ENCODE measurements at places on chromosomes 13 and 19. TPM values are rescaled to one million over a fixed set of nuclear protein-coding genes. Genes with fewer than 3 reads are reported as not detected.

DNA sequence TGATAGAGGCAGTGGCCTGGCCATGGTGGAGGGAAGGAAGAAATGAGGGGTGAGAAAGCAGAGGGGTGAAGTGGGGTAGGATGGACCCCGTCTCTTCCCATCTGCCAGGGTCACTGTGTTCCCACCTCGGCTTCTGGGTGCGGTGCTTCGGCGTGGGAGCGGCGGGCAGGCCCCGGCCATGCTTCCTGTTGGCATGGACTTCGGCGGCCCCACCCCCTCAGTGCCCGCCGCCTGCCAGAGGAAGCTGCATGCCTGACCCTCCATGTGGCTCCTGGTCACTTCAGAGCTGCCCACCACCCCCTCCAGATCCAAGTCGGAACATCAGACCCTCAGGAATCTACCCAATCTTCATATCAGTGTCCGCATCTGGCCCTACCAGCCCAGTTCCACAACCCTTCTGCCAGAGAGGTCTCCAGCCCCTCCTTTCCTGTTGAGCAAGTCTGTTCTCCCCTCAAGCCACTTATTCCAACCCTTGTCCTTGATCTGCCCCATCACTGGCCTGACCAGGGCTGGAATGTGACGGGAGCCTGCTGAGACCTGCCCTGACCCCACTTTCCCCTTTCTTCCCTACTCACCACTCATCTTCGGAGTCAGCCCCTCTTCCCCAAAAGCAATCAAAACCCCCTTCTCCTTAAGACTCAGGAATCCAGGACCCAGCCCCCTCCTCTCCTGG lies 1.5 kb downstream of the KCNN4 start:
- no peak for DNase-seq

DNA sequence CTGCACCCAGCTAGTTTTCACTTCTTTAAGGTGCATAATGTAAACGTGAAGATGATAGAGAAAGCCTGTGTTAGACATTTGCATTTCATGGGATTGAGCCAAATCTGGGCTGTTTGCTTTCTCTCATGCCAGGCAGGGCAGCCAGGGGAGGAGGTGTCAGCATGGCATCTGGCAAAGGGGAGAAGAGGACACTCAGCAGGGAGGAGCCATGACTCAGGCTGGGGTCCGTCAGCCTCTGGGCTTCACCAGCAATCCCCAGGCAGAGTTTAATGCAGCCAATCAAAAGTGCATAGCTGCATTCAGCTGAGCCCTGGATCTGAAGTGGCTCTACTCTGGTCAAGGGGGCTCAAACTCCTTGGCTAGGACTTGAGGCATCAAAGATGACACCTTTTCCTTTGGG lies 23.5 kb downstream of the EBPL start:
- DNase-seq: no peak

Gene CYSLTR2
- polyA plus RNA-seq: 1.8 TPM

DNA sequence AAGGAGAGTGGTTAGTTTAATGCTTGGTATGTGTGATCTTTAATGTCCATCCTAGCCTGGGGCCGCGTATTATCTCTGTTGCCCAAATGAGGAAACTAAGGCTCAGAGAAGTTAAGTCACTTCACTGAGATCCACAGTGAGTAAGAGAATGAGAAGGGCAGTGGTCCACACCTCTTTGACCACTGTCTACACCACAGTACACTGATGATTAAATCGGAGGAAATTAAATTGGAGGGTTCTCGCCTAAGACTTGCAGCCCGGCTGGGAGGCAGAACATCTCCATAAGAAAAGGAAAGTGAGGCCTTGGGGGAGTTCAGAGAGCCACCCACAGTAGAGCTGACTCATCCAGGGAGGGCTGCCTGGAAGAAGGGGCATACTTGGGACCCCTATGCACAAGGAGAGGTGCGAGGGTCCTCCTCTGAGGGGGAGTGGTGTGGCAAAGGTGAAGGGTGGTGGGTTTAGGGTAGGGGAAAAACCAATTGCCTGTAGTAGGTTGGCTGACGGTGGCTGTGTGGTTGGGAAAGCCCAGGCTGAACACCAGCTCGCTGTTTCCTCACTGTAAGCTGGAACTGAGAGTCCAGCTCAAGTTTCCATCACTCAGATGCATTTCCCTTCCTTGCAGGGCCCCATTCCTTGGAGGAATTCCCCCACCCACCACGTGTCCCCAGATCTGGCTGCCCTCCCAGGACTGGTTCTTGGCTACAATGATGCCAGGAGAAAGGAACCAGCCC lies 15.0 kb upstream of the DHRS12 start:
- no peak for DNase-seq

DNA sequence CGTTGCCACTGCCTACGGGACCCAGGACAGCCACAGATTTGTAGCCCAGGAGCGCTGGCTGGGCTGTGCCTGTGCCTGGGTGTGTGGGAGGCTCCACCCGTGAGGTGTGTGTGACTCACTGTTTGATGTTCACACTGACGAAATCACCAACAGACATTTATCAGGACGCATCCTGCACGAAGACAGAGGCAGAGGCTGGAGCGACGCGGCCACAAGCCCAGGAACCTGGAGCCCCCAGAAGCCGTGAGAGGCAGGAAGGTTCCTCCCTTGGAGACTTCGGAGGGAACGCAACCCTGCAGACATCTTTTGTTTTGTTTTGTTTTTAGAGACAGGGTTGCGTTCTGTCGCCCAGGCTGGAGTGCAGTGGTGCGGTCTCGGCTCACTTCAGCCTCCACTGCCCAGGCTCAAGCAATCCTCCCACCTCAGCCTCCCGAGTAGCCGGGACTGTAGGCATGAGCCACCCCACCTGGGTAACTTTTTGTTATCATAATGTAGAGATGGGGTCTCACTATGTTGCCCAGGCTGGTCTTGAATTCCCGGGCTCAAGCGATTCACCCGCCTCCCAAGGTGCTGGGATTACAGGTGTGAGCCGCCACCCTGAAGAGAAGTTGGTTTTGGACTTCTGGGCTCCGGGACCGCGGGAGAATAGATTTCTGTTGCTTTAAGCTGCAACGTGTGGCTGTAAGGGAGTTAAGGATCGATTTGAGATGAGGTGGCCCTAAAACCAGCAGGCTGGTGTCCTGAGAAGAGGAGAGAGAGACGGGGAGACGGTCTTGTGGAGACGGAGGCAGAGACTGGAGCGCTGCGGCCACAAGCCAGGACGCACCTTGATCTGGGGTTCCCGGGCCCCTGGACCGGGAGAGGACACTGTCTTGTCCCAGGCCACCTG lies 24.9 kb upstream of the WDR18 start:
- DNase-seq: no peak

GRCh38 chr19:43534816-43535761 lies 2.1 kb downstream of the ZNF575 start:
- DNase-seq: peak; percentile 60

Gene ZNF429
- 4.5 TPM for polyA plus RNA-seq

DNA sequence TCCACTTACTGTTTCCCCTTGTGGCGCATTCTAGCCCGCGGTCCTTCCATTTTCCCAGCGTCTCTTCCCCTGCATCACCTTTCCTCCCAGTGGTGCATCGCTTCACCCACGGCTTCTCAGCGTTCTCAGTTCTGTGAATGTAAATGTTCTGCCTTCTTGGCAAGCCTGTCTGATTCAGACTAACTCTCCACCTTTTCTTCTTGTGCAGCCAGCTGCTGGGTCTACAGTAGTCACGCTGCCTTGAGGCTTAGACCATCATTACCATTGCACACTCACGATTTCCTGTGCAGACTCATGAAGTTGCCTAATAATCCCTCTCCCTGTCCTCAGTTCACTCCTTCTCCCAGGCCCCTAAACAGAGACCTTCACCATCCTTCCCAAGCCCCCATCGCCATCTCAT lies 75.0 kb downstream of the DHRS12 start:
- DNase-seq: no peak

Gene ACP7
- polyA plus RNA-seq: not detected

- DNase-seq: no peak
These were observed 16.0 kb downstream of the DZIP1 start for GRCh38 chr13:95628488-95628887.

DNA sequence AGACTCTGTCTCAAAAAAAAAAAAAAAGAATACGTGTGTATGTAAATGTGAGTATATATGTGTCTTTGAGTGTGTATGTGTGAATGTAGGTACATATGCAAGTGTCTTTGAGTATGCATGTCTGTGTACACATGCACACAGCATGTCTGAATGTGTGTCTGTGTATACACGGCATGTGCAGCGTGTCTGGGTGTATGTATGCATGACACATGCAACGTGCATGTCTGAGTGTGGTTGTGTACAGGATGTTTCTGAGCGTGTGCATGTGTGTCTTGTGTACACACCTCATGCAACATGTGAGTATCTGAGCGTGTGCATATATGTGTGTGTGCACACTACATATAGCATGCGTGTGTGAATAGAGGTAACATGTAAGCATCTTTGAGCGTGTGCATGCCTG lies 20.8 kb downstream of the FBN3 start:
- DNase-seq: no peak

- no peak for DNase-seq
These were observed 316.2 kb upstream of the KLHL1 start for GRCh38 chr13:70424428-70424827.

GRCh38 chr13:102441085-102441484 lies 39.2 kb upstream of the FGF14 start:
- no peak for DNase-seq

DNA sequence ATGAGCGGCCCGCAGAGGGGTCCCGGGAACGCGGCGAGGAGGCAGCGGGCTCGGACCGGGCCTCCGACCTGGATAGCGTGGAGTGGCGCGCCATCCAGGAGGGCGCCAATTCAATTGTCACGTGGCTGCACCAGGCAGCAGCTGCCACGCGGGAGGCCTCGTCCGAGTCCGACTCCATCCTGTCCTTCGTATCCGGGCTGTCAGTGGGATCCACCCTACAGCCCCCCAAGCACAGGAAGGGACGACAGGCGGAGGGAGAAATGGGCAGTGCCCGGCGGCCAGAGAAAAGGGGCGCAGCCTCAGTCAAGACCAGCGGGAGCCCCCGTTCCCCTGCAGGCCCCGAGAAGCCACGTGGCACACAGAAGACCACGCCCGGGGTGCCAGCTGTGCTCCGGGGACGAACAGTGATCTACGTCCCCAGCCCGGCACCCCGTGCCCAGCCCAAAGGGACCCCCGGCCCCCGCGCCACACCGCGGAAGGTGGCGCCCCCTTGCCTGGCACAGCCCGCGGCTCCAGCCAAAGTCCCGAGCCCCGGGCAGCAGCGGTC lies 10.7 kb downstream of the C19orf25 start:
- DNase-seq: peak; percentile 19

DNA sequence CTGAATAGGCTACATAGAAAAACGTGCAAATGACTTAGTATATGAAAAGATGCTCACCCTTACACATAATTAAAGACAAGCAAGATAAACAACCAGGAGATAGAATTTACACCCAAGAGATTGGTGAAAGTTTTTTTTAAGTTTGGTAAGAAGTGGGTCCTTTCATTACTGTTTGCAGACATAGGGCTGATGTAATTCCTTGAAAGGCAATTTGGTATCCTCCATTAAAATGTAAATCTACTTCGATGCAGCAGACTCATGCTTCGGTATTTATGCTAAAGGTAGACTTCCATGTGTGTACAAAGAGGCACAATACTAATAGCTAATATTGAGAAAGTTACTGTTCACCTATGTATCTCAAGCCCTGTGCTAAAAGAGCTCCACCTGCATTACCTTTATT lies 33.5 kb downstream of the CNMD start:
- DNase-seq: no peak

DNA sequence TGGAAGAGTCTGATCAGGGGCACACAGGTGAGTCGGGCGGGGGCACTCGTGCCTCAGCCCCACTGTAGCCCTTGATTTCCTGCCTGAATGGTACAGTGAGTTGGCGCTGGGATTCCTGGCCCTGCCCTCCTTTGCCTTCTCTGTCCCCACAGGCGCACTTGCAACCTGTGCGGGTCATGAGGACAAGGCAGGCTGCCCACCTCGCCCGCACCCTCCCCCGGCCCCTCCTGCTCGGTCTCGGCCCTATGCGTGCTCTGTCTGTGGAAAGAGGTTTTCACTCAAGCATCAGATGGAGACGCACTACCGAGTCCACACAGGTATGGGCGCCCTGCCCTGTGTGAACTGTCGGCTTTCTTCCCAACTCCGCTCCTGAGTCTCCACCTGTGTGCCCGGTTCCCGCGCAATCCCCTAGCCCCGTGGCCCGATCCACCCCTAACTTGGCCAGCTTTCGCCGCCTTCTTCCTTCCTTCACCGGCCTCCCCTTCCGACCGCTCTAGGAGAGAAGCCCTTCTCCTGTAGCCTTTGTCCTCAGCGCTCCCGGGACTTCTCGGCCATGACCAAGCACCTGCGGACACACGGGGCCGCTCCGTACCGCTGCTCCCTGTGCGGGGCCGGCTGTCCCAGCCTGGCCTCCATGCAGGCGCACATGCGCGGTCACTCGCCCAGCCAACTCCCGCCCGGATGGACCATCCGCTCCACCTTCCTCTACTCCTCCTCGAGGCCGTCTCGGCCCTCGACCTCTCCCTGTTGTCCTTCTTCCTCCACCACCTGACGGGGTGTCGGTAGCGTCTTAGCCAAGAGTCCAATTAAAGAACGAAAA lies 1.6 kb upstream of the KMT2B start:
- peak; percentile 76 for DNase-seq

Gene PSG2
- polyA plus RNA-seq: not detected

Gene GTPBP3
- 13.0 TPM for polyA plus RNA-seq

Gene ALOX5AP
- polyA plus RNA-seq: 15.1 TPM

GRCh38 chr13:31725841-31726240 lies 13.5 kb upstream of the RXFP2 start:
- DNase-seq: no peak

DNA sequence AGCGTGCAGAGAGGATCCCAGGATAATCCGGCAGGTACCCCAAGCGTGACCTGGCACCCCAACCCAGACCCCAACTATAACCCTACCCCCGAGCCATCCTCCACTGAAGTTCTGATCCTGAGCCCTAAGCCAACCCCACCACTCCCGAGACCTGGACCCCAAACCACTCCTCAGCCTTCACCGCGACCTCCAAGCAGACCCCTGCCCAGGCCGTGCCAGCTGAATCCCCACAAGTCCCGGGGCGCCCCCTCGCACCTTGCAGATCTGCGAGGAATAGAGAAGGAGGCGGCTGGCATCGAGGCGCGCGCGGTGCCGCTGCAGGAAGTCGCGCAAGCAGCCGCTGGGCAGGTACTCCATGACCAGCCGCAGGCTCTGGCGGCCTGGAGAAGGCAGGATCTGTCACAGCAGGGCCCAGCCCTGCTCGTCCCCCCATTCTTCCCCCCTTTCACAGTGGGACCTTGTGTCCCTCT lies 10.1 kb upstream of the INSL3 start:
- no peak for DNase-seq

DNA sequence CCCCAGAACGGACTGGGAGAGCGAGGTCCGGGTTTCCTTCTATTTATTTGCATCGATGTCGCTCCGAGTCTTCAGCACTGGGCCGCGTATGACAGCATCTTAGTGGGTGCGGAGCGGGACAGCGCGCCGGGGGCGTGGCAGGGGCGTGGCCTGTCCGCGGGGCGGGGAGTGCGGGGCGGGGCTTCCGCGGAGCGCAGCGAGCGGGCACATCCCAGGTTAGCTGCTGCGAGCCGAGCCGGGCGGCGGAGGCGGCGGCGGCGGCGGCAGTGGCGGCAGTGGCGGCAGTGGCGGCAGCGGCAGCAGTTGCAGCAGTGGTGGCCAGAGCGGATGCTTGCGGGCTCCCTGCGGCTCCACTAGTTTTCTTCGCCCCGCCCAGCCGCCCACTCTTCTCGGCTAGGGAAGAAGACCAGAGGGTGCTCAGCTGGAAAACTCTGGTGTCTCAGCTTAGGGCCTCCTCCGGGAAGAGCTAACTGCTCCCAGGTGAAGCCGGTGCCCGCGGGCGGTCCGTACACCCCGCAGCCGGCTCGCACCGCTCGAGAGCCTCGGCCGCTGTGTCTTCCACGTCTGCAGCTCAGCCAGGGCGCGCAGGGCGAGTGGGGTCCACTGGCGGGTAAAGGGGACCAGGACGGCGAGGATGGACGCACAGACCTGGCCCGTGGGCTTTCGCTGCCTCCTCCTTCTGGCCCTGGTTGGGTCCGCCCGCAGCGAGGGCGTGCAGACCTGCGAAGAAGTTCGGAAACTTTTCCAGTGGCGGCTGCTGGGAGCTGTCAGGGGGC lies at the start of gene GPC5:
Gene GPC5 (plus strand): TSS at position 209 of the 776 bp plus-strand sequence.
- peak; percentile 81 for DNase-seq
